ENCODE measurements at places on chromosomes 3 and 15.
A peak's percentile ranks its signal among the peaks of the same experiment; 100 is the strongest.

- DNase-seq: no peak
Measured at GRCh38 chr15:40255033-40255432, 16.2 kb downstream of the PAK6 start.

DNA sequence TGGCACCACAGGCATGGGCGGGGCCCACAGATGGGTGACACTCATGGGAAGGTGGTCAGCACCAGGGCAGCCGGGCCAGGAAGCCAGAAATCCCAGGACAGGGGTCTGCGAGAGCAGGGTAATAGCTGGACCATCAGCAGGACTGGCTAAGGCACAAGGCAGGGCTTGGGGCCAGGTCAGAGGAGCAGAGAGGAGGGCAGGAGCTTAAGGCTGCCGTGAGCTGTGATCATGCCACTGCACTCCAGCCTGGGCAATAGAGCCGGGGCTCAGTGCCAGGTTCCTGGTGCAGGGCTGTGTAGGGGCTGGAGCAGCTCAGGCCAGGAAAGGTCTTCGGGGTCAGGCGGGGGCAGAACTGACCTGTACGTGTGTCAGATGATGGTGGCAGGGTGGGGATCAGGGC lies 64.2 kb upstream of the LINGO1 start:
- no peak for DNase-seq

DNA sequence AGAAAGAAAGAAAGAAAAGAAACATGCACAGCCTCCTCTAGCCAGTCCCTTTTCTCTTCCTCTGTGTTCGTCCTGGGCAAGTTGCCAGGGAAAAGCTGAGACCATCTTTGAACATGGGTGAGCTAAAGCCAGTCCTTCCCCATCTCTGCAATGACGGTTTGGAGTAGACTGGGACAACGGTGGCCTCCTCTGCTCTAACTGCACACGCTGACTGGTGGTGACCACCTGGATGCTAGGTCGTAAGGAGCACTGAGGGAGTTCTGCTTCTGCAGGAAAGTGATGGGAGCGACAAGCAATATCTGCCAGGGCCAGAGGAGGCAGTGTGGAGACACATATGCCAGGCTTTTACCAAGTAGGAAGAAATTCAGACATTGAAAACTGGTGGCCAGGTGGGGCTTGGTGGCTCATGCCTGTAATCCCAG lies 111.7 kb downstream of the NUP210 start:
- DNase-seq: peak; percentile 56

- no peak for DNase-seq
Measured at GRCh38 chr3:187951452-187952190, 202.3 kb upstream of the LPP start.

DNA sequence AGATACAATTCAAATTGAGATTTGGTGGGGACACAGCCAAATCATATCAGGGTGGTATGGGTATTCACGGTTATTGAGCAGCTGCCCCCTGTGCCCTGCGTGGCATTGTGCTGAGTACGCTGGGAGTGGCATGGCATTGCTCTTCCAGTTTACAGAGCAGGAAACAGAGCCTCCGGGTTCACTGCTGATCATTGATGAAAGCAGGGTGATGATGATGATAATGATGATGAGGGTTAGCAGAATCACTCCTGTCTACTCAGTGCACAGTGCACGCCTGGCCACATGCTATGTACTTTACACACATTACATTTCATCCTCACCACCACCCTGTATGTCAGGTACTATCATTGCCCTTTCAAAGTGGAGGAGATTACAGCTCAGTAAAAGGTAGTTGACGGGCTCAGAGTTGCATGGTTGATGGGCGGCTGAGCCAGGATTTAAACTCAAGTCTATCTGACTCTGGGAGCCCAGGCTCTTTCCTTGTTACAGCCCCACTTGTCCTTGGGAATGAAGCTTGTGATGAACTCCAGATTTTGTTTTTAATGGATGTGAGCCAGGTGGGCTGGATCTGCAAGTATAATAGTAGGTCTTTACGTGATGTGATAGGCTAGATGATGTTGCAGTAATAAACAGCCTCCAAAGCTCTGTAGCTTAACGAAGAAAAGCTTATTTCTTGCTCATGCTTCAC lies 87.6 kb upstream of the MYZAP start:
- no peak for DNase-seq

- no peak for DNase-seq
Measured at GRCh38 chr3:69411346-69411745, 25.5 kb upstream of the FRMD4B start.

- no peak for DNase-seq
Measured at GRCh38 chr3:42351207-42351606, 59.2 kb downstream of the LYZL4 start.

DNA sequence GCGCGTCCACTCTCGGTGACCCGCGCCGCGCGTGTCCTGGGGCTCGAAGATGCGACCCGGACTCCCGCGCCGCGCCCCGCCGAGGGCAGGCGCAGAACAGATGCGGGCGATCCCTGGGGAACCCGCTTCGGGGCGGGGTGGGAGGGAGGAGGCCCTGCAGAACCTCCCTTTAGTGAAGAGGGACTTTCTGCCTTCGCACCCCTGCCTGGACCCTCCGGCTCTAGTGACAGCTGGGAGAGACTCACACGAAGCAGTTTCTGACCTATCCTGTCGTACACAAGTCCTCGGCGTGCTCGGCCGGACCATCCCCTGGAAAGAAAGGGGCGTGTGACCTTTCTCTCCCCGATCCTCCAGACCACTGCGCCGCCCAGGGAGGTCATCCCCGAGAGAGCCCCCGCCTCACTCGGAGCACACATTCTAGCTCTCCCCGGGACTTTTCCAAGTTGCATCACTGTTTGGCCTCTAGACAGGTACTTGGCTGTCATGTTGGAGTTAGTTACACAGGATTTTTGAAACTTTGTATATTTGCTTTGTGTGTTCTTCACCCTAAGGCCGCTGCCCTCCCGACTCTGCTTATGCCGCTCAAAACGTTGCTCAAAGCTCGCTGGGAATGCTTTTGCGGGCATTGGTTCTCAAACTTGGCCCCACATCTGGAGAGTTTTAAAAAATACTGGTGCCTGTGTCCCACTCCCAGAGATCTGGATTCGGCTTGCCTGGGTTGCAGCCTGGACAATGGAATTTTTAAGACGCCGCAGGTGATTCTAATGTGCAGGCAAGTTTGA lies 582 bp downstream of the CGNL1 start:
- no peak for DNase-seq

- no peak for DNase-seq
Measured at GRCh38 chr3:131151-131888, 65.2 kb upstream of the CHL1 start.

GRCh38 chr15:68399096-68400065 lies 32.6 kb downstream of the ITGA11 start:
- DNase-seq: no peak

DNA sequence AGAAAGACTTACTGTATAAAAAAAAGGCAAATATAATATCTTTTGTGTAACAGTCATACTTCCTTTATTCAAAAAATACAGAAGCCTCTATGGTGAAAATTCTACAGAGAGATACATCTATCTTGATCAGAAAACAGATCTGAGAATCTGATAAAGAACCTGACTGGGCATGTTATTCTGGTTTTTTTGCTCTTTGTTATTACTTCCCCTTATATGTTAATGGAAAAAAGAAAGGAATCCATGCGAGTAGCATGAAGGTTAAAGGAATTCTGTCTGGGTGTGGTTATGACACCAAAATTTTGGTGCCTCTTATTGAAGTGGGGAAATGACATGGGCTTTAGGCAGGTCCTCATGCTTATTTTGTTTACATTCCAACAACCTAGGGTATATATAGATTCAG lies 81.7 kb downstream of the BCHE start:
- DNase-seq: no peak

- DNase-seq: no peak
Measured at GRCh38 chr3:179719048-179719734, 66.4 kb downstream of the USP13 start.

DNA sequence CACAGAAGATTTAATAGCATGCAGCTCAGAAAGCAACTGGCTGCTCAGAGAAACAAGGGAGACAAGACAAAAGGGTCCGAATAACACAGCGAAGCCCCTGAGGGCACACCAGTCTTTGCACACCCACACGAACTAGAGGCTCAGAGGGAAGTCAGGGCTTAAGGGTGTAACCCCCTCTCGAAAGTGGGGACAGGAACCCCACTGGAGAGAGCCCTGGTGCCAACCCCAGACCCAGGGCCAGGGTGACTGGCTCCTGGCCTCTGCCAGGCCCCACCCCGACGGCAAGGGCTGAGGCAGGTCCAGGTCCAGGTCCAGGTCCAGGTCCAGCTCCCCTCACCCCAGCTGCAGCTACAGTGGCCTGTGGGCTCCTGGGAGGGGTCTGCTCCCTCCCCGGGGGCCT lies 10.5 kb upstream of the PRR23E start:
- DNase-seq: peak; percentile 8

GRCh38 chr3:40780925-40781406 lies 256.2 kb downstream of the ZNF621 start:
- DNase-seq: no peak

DNA sequence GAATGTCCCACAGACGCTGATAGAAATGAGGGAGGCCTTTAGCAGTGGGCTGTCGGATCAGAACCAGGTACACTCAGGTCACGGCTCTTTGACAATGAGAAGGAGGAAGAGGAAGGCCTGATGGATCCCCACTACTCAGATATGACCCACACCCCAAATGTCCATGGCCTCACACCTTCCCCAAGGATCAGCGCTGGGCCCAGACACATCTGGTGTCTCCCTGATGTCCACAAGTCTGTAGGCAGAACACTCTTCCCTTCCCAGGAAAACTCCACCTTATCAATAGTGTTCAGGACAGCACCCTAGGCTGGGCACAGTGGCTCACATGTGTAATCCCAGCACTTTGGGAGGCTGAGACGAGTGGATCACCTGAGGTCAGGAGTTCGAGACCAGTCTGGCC lies 33.3 kb upstream of the SFMBT1 start:
- DNase-seq: no peak

DNA sequence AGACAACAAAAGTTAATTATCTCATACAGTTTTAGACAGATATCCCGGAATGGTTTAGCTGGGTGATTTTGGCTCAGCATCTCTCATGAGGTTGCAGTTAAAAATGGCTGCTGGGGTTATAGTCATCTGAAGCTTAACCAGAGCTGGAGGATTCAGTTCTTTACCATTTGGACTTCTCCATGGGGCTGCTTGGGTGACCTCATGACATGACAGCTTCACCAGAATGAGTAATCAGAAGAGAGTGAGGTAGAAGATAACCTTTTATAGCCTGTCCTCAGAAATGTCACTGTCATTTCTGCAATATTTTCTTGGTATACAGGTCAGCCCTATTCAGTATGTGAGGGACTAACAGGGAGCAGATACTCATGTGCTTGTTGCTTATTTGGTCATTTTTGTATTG lies 30.9 kb downstream of the TFG start:
- no peak for DNase-seq

DNA sequence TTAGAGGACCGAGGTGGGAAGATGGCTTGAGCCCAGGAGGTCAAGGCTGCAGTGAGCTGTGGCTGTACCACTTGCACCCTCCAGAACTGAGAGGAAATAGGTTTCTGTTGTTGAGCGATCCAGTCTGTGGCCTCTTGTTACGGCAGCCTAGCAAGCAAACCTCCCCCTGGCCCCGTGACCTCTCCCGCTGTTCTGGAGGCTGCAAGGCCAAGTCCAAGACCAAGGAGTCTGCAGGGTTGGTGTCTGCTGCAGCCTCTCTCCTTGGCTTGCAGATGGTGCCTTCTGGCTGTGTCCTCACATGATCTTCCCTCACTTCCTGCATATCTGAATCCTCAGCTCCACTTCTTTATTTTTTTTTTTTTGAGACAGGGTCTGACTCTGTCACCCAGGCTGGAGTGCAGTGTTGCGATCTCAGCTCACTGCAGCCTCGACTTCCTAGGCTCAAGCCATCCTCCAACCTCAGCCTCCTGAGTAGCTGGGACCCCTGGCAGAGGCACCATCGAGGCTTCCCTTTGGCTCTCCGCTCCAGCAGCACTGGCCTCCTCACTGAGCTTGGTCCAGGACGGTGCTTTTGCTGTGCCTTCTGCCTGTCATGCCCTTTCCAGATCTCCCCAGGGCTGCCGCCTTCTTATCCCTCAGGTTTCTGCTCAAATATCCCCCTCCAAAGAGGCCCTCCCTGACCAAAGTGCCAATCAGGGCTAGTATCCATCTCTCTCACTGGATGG lies 18.0 kb upstream of the PLXND1 start:
- DNase-seq: no peak

DNA sequence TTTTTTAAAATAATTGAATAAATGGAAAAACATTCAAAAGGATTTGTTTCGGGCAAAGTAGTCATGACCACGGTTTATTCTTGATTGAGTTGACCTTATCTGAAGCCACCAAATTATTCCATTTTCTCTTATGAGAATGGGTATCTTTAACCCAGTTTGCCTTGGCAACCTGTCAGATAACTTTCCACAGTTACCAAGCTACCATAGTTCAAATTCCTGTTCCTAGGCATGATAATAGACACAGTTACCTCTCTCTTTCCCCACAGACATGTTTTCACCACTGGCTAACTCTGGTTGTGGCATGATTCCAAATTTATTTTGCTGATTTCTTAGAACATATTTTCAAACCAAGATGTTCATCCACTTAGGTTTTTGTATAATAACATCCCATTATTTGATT lies 84.9 kb downstream of the NECTIN3 start:
- DNase-seq: no peak

DNA sequence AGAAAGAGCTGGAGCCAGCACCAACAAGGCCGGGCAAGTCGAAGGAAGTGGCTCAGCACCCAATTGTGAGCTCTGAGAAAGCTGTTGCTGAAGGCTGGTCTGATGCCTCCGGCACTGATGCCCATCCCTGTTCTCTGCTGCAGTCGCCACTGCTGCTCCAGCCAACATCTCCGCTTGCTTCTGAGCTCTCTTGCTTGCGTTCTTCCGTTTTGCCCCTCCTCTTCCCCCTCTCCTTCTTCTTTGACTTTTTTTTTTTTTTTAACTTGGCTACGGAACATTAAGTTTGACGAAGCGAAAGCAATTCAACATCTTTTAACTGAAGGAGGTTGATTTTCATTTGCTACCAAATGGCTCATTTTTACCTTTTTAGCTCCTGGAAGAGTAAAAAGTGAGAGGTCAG lies 442.9 kb downstream of the MCTP2 start:
- DNase-seq: no peak

DNA sequence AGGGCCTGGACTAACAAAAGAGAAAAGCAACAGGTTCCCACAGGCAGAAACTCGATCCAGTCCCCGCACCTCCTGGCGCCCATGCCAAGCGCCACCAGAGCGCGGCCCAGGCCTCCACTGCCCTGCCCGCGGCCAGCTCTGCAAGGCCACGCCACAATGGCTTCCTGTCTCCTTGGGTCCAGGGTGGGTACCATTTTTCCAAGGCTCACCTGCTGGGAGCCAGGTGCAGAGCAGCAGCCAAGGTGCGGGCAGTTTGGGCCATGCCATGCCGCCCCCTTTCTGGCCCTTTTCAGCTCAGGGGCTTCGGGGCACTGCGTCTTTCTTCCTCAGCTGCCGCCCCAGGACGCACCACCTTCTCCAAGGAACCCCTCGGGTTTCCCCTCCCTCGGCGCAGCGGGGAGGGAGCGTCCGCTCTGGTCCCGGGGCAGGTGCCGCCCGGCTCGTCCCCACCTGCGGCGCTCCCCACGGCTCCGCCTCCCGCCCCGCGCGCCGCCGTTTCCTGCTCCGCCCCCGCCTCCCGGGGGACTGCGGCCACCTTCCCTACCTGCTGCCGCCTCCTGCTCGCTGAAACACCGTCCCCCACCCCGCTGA lies at the start of gene ILDR1:
Gene ILDR1 (minus strand): TSS at position 437 of the 591 bp plus-strand sequence. CDS start 170 bp downstream, at position 267.
- peak; percentile 72 for DNase-seq

GRCh38 chr15:88126695-88127431 lies 129.7 kb downstream of the NTRK3 start:
- DNase-seq: no peak

GRCh38 chr3:114453361-114453780 lies 159.5 kb downstream of the TIGIT start:
- no peak for DNase-seq

All from GM10248 (cell line).